ENCODE measurements at places on chromosomes 1 and 21.
A peak's percentile ranks its signal among the peaks of the same experiment; 100 is the strongest.

- DNase-seq: no peak
Measured at GRCh38 chr1:24896596-24897262, 33.3 kb downstream of the RUNX3 start.

DNA sequence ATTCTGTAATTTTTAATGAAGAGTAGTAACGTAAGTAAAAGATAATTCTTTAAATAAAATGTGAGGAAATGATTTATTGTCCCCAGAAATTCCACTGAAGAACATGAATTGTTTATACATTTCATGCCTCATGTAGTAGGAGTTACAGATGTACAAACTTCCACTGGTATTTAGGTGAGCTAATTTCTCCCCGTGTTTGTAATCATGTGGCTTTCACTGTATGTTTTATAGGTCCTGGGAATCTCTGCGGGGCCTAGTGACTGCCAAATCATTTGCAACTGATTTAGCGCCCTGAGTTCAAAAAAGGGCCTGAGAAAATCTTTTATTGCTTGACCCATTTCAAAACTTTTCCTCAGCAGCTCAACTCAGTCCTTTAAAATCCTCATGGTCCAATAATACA, 30.5 kb upstream of the FASLG start:
- peak; percentile 79 for DNase-seq

DNA sequence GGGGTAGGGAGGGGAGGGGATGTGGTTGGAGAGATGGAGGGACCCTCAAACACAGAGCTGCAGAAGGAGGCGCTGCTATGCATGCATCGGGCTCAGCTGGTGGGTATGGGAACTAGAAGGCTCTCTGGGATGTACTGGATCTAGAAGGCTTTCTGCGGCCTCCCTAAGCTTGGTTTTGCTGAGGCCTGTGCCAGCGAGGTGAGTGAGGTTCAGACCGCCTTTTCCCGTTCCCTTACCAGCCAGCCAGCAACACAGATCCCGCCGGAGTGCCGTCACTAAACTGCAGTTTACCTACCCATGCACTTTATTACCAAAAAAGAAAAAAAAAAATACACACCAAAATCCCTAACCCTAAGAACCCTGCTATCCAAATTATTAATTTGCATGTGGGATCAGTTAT, 180.2 kb downstream of the PRDM16 start:
- no peak for DNase-seq

- DNase-seq: peak; percentile 84
Measured at GRCh38 chr1:112513112-112513870, 4.5 kb downstream of the WNT2B start.

DNA sequence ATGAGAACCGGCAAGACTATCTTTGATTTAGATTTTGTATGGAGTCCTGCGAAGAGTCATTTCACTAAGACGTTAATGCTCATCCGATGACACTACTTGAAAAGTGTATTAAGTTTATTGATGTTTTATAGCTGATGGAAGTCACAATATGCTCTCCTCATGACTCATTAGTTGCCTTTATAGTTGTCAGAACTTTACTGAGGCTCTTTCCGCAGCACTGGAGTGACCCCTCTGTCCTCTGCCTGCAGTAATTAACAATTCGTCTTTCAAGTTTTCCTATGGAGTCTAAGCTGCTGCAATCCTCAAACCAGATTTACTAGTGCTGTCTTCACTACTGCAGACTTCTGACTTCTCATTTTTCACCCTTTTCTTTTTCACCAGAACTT, 853 bp downstream of the USP16 start:
- peak; percentile 22 for DNase-seq

GRCh38 chr1:230317823-230318819, 108.0 kb downstream of the PGBD5 start:
- DNase-seq: no peak

DNA sequence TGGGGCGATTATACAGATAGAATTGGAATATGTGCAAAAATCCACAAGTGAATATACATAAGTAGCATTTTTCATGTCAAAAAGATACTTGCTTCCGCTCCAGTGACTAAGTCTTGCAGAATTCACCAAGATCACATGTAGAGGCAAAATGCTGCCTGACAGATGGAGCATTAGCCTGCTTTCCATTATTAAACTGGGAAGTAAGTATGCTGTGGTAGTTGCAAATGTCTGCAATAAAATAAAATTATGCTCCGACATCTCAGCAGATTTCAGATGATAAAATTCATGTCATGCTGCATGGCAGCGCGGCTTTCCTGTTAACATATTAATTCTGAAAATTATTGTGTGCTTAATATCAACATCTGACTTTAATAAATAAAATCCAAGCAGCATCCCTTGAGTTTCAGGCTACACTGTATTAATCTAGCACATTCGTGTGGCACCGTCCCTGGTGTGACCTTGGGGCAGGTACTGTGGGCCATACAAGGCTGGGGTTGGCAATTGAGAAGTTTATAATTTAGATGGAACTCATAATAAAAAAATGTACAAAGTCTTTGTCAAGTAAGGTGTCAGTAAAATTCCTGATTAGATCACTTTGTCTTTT, 366.4 kb upstream of the ZP4 start:
- DNase-seq: no peak

GRCh38 chr1:3121401-3122210, 52.6 kb downstream of the PRDM16 start:
- no peak for DNase-seq

DNA sequence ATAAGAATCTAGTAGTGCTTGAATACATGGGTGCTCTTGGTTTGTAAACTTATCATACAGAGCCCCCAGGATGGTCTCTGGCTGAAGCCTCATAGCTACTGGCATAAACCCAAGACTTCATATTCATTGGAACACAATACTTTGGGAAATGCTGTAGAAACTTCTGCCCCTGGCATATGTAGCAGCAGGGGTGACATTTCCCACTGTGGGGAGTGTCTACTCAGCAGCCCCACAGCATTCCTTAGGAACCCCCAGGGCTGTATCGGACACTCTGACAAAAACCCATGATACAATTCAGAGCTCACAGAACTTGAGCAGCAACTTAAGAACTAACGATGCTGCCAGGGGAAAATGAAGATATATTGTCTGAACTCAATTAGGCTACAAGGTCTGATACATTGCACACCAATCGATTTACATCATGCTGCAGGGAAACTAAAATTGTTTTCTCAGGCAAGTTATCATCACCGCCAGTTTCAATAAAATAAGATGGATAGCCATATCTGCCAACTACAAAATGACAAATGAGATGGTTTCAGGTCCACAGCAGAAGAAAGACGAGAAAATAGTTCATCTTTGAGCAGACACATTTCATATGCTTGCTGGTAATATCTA, 181.1 kb upstream of the GREM2 start:
- DNase-seq: no peak

- no peak for DNase-seq
Measured at GRCh38 chr1:157178490-157178889, 40.3 kb upstream of the ETV3 start.

DNA sequence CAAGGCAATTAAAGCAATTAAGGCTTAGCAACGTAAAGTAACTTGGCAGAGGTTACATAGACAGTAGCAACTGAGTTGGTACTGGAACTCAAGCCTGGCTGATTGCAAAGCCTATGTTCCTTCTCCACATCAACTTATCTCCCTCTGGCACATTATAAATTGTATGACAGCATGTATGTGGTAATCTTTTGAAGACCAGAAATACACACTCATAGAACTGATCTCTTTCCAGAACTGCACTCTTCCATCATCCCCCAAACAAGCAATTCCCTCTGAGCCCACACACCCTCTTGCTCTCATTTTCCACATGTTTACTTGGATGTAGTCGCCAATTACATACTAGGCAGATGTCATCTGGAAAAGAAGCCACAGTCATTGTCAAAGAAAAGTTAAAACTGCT, 502.2 kb downstream of the PLPP3 start:
- DNase-seq: no peak

DNA sequence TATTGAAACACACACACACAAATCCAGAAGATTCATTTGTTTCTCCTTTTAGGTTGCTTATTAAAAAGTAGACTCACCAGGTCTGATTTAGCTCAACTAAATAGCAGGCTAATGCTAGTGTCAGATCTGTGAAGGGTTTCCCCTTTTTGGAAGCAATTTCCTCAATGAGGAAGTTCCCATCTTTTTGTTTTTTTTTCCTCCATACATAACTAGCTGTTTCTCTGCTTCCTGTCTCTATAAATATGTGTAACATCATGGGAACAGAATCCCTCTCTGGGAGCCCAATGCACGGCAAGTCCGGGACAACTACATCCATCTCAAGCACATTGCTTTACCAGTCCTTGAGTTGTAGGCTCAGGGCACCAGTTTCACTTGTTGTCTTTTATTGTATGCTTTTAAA, 1421.1 kb downstream of the PLA2G4A start:
- DNase-seq: no peak

GRCh38 chr1:51729824-51730301, 113.0 kb downstream of the OSBPL9 start:
- DNase-seq: peak; percentile 6

- DNase-seq: no peak
Measured at GRCh38 chr21:37224861-37225839, 42.0 kb downstream of the VPS26C start.

DNA sequence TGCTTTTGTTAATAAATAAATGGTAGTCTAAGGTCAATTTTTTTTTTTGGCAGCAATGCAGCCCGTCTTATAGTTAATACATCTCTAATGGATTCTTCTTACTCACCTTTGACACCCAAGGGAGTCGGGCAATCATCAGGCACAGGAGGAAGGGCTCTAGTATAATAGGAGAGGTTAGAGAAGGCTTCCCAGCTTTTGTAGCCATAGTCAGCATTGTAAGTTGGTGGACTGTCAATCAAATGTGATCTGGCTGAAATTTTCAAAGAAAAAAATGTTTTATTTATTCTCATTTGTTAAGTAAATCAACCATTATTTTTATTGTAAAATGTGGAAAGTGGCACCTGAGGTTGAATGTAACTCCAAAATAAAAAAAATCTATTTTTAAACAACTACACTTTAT, 2.1 kb downstream of the PTGS2 start:
- DNase-seq: no peak

GRCh38 chr1:92459871-92460320, 26.8 kb downstream of the GFI1 start:
- DNase-seq: no peak

GRCh38 chr1:79325126-79325525, 318.6 kb upstream of the ADGRL4 start:
- DNase-seq: no peak

- DNase-seq: no peak
Measured at GRCh38 chr1:201214461-201214860, 23.8 kb downstream of the IGFN1 start.

GRCh38 chr1:180566026-180566425, 7.3 kb downstream of the OVAAL start:
- DNase-seq: no peak

DNA sequence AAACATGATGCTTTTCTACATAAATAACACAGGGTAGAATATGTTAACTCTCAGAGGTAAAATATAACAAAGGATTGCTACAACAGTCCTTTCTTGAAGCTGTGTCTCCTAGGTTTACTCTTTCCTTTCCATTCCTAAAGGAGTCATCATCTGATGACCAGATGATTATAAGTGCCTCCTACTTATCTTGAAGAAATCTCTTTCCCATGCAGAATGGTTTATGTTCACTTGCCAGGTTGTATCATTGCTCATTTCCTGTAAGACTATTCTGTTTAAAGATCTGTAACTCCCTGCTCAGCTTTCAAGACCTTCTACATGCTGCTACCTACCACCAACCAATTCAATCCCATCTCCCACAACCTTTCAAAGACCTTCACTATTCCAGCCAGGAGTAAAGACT, 51.5 kb upstream of the PTCH2 start:
- peak; percentile 97 for DNase-seq

GRCh38 chr1:229951856-229952534, 115.0 kb upstream of the GALNT2 start:
- DNase-seq: no peak

DNA sequence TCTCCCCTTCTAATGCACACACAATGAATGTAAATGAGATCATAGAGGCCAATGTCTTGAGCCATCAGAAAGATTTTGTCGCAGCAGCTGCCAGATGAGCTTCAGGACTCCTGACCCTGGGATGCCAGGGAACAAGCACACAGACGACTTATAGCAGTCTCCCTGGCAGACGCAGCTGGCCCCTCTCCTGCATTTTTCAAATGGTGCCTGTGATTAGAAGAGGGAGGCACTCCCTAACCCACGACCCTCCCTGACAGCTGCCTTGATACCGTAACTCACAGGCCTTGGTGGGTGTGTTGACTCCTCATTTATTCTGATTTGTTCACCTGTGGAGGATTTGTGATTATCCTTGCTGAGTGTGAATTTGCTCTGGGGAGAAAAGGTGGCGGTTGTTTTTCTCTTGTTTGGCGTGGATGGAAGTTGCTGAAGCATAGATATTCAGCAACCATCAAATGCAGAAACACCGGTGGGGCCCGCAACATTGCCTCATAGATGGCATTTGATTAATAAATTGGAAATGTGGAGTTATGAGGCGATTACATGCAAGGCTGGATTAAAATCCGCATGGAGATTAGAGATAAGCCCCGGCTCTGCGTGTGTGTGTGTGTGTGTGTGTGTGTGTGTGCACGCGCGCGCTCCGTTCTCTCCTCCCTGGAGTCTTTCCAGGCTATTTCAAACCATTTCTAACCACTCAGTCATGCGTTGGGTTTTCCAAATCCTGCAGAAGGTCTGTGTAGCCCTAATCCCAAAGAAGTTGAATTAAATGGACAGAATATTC, 2.1 kb upstream of the RD3 start:
- no peak for DNase-seq

- peak; percentile 18 for DNase-seq
Measured at GRCh38 chr1:188129856-188130838, 1301.4 kb downstream of the PLA2G4A start.

DNA sequence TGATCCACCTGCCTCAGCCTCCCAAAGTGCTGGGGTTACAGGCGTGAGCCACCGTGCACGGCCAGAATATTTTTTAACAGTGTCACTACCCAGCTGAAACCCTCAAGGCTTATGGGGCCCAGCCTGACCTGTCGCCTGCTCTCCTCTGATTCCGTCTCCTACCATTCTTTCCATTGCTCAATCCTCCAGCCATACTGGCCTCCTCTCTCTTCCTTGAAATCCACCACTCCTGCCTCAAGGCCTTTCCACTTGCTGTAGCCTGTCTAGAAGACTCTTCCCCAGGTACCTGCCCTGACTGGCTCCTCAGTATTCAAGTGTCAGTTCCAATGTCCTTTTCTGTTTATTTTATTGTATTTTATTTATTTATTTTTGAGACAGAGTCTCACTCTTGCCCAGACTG, 53.9 kb downstream of the YARS1 start:
- DNase-seq: no peak

DNA sequence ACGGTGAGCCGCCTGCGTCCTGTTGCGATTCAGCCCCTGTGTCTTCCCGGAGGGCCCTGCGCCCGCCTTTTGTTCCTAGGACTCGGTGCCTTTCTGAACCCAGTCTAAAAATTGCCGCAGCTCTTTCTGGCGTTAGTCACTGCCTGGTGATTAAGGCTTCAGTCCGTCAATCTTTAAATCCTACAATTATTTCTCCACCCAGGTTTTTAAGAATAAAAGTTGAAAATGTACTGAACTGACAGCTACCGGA, 16.2 kb upstream of the PDXK start:
- no peak for DNase-seq

DNA sequence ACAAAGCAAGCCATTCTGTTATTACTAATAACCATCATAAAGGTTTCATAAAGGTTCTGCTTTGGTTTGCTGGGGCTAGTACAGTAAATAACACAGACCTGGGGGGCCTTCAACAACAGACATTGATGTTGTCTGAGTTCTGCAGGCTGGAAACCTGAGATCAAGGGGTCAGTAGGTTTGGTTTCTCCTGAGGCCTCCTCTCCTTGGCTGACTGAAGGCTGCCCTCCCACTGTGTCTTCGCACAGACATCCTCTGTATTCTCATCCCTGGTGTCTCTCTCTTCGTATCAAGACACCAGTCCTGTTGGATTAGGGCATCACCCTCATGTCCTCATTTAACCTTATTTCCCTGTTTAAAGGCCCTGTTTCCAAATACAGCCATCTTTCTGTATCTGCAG, 37.3 kb downstream of the HUNK start:
- DNase-seq: no peak

All from IMR-90 (cell line).